Effector CD4-positive, alpha-beta T cell (primary cell): ENCODE measurements at places on chromosomes 3 and 15.

DNA sequence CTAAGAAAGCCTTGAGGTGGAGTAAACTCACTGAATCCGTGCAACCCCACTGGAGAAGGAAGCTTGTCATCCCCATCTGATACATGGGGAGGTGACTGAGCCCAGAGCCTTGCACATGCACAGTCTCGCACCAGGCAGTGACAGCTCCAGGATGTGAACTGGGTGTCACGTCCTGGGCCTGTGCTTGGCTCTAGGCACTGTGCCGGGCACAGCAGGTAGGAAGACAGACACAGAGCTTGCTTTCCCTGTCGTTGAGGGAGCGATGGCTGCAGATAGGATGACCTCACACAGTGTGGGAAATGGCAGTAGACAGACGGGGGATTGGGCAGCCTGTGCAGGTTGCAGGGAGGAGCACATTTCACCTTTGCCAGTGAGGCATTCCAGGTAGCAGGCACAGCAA is 12.2 kb upstream of the ATP2B2 start:
- DNase-seq, result no peak

- DNase-seq, result no peak
These were observed 147.5 kb downstream of the STT3B start for GRCh38 chr3:31680072-31680870.

DNA sequence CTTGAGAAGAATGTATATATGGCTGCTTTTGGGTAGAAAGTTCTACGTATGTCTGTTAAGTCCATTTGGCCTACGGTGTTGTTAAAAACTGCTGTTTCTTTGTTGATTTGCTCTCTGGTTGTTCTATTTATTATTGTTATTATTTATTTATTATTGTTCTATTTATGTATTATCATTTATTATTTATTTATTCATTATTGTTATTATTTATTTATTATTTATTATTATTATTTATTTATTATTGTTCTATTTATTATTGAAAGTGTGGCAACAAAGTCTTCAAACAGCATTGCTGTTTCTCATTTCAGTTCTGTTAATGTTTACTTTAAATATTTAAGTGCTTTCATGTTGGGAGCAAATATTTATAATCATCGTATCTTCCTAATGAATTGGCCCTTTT is 66.7 kb downstream of the SI start:
- no peak for DNase-seq

DNA sequence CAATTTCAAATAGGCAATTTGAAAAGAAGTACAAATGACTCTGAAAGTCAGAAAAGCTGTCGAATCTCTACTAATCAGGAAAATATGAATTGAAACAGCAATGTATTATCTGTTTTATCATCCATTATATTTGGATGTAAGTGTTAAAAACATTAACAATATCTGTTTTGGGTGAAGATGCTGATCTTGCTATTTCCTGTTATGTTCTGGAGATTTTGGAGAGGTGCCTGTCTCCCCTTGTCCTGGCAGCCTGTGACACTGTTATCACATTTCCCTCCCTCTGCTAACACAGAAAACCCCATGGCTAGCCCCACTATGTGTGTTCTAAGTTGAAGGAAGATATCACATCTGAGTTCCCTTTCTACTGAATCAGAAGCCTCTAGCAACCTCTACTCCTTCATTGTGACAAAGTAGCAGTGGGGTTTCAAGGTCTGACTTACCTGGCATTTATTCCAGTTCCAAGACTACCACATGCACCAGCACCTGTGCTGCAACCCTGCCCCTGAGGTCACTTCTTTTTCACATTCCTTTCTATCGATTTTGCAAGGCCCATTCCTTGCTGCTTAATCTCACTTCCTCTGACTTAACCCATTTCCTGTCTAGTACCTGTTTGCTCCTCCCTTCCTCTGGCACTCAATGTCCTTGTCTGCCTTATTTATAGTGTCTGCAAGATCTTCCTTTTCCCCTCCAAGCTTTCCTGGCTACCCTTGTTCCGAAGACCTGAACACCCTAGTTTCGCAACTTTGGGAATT is 95.5 kb upstream of the COL8A1 start:
- no peak for DNase-seq

DNA sequence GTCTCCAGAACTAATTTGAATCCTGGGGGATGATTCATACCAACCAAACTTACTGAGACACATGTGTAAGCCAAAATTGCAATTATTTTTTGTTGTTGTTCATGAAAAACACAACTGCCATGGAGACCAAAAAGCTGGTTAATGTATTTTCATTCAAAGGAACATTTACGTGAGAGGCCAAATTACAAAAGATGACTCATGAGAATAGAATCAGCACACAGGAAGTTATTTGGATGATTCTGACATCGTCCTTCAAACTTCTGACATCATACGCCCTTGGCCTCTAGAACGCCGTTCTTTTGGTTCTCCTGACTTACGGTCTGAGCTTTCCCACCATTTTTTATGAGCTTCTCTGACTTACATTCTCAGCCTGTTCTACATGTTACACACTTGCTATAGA is 3.0 kb upstream of the ZNF280D start:
- no peak for DNase-seq

- DNase-seq, result no peak
These were observed 345.3 kb downstream of the TIGIT start for GRCh38 chr3:114639171-114639570.

- no peak for DNase-seq
These were observed 491.1 kb downstream of the ZNF385D start for GRCh38 chr3:21259896-21260295.

GRCh38 chr3:101212730-101213129 is 107.6 kb downstream of the IMPG2 start:
- no peak for DNase-seq

- no peak for DNase-seq
These were observed 28.6 kb downstream of the CHP1 start for GRCh38 chr15:41259546-41260189.

DNA sequence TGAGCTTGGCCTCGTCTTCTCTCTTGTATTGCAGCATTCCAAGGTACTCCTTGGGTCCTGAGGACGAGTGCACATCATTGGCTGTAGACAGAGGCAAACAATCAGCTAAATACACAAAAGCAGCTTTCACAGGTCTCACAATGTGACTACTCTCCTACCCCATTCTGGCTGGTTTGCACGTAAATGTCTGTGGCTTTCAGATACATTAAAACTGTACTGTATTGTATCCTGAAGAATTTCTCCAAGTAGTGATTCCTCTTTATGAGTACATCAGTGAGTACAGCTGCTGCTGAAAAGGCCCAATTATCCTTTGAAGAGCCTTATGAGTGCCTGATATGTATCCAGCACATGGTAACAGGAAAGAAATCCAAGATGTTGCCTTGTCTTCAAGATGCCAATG is 22.0 kb upstream of the GNB5 start:
- no peak for DNase-seq

DNA sequence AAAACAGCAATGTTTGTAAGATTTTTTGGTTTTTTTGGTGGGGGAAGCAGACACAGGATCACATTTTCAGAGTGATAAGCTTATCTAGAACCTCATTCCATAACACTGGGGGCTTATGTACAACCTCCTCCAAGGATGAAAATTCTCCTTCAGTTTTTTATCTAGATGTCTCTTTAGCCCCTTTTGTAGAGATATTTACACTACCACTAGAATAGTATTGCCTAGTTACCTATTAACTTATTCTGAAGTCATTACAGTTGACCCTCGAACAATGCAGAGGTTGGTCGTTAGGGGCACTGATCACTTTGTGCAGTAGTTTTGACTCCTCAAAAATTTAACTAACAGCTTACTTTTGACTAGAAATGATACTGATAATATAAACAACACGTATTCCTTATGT is 32.8 kb downstream of the IFT57 start:
- no peak for DNase-seq

DNA sequence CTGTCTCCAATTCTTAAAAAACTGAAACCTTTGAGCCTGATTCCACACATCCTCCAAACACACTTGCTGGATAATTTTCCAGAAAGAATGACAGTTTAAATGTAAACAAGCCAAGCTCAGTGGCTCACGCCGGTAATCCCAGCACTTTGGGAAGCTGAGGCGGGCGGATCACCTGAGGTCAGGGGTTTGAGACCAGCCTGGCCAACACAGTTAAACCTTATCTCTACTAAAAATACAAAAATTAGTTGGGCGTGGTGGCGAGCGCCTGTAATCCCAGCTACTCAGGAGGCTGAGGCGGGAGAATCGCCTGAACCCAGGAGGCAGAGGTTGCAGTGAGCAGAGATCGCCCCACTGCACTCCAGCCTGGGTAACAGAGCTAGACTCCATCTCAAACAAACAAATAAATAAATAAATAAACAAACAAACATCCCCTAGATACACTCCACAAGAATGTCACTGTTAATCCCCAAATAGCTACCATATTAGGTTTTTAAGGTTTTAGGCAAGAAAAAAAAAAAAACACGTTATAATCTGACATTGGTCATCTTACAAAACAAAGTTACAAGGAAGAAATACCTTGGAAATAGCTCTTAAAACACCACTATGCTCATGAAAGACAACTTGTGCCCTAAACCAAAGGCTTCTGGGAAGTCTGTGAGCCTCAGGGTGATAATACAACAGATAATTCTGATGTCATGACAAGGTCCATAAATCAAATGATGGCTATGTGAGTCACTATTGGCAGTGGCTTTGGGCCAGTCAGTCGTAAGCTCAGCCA is 13.2 kb downstream of the TNIK start:
- no peak for DNase-seq

GRCh38 chr3:30696896-30697295 is 90.5 kb downstream of the TGFBR2 start:
- no peak for DNase-seq

DNA sequence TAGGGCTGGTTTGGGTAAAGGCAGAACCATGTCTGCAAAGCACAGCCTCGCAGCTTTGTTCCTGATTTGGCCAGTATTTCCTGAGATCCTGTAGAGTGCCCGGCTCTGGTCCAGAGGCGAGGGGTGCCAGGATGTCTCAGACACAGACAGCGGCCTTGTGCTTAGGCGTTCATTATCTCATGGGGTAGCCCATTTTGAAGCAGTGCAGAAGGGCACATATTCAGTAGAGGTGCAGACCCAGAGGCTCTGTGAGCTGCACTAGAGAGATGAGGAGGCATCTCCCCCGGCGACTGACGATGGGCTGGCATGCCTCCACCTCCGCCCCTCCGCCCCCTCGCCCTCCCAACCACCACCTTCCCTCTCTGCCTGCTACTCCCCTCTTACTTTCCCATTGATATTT is 170.3 kb downstream of the CHDH start:
- no peak for DNase-seq

- no peak for DNase-seq
These were observed 48.0 kb downstream of the PTH1R start for GRCh38 chr3:46925585-46925934.

DNA sequence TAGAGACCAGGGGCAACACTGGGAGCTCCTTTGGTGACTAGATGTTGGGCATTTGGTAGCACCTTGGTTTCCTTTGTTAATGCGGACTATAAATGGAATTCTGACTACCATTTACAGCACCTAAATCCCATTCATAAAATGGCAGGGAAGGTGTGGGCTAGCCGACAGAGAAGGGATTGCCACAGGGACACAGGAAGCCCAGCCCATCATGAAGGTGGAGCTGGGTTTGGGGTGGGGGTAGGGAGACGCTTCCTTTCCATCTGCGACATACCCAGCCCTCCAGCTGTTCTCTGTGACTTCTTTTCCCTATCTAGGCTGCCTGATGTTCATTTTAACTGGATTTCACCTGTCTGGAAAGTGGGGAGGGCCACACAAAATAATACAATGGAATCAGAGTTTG is 21.0 kb downstream of the ABHD2 start:
- no peak for DNase-seq

- no peak for DNase-seq
These were observed 540 bp upstream of the KLHL40 start for GRCh38 chr3:42684632-42685362.

DNA sequence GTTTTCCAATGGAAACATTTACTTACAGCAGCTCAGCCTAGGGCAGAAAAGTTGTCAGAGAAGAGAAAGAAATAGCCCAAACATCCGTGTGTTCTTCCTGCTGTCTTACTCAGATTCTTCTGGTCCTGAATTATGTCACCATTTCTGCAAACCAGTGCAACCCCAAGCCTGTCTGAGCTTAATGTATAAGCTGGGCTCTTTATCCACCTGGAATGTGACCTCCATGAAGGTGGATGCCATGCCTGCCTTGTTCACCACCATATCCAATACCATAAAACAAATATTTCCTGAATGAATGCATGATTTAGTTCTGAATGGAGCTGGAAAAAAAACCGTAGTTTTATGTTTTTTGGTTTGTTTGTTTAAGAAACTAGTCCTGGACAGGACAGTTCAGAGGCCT is 150.9 kb downstream of the RYR3 start:
- DNase-seq, result no peak

- no peak for DNase-seq
These were observed 13.9 kb downstream of the YEATS2 start for GRCh38 chr3:183711516-183711915.

DNA sequence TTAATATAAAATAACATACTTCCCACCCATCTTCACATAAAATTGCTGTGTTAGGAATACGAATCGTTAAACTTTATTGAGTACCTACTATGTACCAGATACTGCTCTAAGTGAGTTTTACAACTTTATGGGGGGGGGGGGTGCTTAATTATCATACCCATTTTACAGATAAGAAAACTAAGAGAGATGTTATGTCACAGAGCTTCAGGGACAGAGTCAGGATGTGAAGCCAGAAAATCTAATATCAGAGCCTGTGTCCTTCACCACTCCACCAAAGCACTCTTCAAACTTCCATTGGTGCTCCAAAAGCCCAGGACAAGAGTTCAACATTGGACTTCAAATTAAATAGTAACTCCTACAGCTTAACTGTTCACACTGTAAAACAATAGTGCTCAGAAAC is 8.6 kb downstream of the LINS1 start:
- no peak for DNase-seq
